ENCODE measurements at places on chromosomes 7 and 10.
A peak's percentile ranks its signal among the peaks of the same experiment; 100 is the strongest.

DNA sequence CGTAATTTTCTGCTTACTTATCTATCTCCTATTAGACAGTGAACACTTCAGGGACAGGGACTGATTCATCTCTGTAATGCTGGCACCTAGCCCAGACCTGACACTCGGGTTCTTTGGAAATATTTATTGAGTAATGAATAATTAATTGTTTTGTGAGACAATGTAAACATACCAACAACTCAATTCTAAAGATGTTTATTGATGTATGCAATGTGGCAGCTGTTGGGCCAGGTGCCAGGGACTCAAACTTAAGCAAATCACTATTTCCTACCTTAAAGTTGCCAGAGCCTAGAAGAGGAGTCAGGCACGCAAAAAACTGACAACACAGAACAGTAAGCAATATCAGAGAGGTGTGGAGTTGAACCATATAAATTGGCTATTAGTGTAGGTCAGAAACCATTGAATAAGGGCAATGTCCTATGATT, 63.6 kb upstream of the BMPER start:
- peak; percentile 81 for DNase-seq

DNA sequence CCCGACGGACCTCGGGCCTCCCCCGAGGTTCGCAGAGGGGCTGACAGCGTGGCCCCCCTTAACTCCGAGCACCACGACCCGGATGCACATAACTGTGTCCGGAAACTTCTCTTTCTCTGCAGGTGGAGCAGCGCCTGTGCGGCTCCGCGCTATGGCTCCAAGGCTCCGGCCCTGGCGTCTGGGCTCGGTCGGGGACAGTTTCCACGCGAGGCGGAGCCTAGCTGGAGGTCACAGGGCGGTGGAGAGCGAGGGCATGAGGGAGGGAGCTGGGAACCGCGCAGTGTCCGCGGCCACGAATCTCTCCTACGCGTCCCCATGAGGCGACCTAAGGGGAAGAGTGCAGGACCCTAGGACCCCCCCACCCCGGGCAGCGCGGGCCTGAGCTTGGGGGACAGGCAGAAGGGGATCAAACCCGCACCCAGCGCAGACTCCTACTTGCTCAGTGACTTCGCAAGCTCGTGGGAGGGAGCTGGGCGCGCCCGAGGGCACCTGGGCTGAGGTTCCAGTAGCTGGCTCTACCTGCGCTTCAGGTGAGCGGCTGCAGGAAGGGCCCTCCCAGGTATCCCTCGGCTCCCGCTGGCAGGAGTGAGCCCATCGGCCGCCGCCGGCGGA, 8.6 kb upstream of the MNX1 start:
- DNase-seq = no peak

- no peak for DNase-seq
Observed at GRCh38 chr10:24721229-24722106, 2.2 kb downstream of the ARHGAP21 start.

- no peak for DNase-seq
Observed at GRCh38 chr10:104053201-104053600, 32.5 kb downstream of the COL17A1 start.

DNA sequence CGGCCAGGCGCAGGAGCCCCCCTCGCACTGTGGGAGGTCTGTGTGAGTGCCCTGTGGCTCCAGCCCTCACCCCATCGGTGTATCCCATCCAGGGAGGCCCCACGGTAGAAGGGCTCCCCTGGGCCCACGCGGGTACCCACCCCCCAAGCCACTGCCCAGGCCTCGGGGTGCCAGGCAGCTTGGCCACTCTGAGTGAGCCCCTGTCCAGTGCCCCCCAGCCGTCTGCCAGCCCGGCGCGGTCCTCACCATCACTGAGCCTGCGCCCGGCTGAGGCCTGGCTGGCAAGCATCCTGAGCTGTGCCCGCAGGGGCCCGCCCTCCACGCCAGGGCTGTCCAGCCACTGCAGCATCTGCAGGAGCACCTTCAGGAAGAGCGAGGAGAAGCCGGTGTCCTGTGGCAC, 19.2 kb upstream of the MICALL2 start:
- no peak for DNase-seq

- no peak for DNase-seq
Observed at GRCh38 chr7:91266067-91266688, 1.9 kb downstream of the FZD1 start.

- no peak for DNase-seq
Observed at GRCh38 chr10:104299031-104299904, 30.3 kb downstream of the GSTO2 start.

All from NCI-H1694 (cell line).